Mucosa of descending colon (tissue), 3 donors: ENCODE measurements at places on chromosomes 1 and 21. TPM values are rescaled to one million over a fixed set of nuclear protein-coding genes. Genes with fewer than 3 reads are reported as not detected.

The INAVA gene
- 238 TPM for total RNA-seq

The C1orf87 gene
- not detected for total RNA-seq

The HES5 gene
- 7.8 TPM for total RNA-seq

The ADORA1 gene
- total RNA-seq: 1.3 TPM

The CELA2B gene
- not detected for total RNA-seq

The ADAMTS5 gene
- total RNA-seq: 1.1 TPM

The S100A3 gene
- not detected for total RNA-seq

The KCNC4 gene
- 8.0 TPM for total RNA-seq

The MCOLN3 gene
- total RNA-seq: 2.2 TPM

The PEF1 gene
- total RNA-seq: 52.9 TPM

The C1orf94 gene
- total RNA-seq: not detected

The HAX1 gene
- total RNA-seq: 60.8 TPM

The LZIC gene
- total RNA-seq: 43.7 TPM

The LRRC39 gene
- total RNA-seq: 0.82 TPM

The PTPRF gene
- 752 TPM for total RNA-seq

The MMEL1 gene
- total RNA-seq: 9.4 TPM

The SPAG17 gene
- not detected for total RNA-seq

The KCNH1 gene
- 0.81 TPM for total RNA-seq

The MED8 gene
- 39.6 TPM for total RNA-seq

The CELA2A gene
- total RNA-seq: not detected

The PKLR gene
- total RNA-seq: 1.5 TPM

The TRAPPC10 gene
- total RNA-seq: 61.9 TPM

The CCDC181 gene
- 0.76 TPM for total RNA-seq
